ENCODE measurements at places on chromosomes 4 and X. TPM values are rescaled to one million over a fixed set of nuclear protein-coding genes. Genes with fewer than 3 reads are reported as not detected.

DNA sequence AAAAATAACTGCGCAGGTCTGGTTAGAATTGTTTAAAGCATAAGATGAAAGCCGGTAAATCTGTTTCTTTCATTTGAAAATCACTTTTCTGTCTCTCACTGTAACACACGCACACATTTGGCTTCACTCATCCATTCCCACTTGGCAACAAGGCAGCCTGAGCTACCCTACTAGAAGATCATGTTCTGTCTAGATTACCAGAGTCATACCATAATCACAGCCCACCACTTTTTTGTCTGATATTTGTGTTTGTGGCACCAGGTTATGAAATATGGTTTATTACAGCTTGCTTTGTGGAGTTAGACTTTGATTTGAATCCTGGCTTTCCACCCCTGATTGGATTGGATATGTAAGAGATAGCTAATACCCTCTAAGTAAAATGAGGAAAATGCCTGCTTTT lies 2.2 kb downstream of the USO1 start:
- DNase-seq, result no peak

GRCh38 chr4:105917171-105917685 lies 22.0 kb downstream of the NPNT start:
- DNase-seq, result no peak

DNA sequence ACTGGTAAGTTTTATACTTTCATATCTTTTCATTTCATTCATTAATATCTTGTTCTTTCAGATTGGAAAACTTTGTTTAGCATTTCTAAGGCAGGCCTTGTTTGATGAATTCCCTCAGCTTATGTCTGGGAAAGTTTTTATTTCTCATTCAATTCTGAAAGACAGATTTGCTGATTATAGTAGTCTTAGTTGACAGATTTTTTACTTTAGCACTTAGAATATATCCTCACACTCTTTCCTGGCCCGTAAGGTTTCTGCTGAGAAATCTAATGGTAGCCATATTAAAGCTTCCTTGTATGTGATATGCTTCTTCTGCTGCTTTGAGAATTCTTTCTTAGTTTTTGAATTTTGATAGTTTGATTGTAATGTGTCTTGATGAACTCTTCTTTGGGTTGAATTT lies 296.6 kb downstream of the CHIC1 start:
- no peak for DNase-seq

DNA sequence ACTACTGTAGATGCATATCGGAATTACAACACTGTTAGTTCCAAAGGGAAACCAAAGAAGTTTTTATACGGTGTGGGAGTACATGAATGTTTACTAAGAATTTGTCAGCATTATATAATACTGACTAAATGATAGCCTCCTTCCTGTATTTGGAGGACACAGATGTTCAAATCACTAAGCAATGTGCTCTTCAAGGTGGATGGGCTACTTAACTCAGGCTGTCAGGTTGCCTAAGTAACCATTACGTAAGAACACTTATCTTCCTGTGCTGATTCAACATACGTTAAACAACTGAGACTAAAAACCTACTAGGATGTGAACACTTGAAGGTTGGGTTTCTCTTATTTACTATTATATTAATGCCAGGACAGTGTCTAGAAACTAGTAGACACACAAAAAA lies 81.9 kb upstream of the HPGD start:
- peak; percentile 23 for DNase-seq

GRCh38 chr4:114041117-114041475 lies 61.6 kb upstream of the ARSJ start:
- no peak for DNase-seq

Gene FREM3
- not detected for total RNA-seq

DNA sequence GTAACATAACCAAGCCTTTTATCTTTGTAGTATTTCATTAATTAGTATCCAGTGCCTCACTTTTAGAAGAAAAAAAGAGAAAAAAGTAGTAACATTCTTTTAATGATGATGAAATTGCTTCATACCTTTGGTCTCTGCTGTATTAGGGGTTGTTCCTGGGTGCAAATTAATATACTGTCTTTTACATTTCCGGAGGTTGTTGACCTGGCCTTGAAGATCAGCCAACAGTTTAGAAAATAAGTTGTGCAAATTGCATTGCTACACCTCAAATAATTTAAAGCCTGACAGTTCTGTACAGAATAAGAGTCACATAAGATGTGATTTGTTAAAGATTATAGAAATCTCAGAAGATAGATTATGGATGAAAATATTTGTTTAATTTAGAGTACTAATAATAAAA lies 3.8 kb downstream of the NFKB1 start:
- no peak for DNase-seq

GRCh38 chr4:145786261-145786660 lies 106.3 kb downstream of the C4orf51 start:
- no peak for DNase-seq

DNA sequence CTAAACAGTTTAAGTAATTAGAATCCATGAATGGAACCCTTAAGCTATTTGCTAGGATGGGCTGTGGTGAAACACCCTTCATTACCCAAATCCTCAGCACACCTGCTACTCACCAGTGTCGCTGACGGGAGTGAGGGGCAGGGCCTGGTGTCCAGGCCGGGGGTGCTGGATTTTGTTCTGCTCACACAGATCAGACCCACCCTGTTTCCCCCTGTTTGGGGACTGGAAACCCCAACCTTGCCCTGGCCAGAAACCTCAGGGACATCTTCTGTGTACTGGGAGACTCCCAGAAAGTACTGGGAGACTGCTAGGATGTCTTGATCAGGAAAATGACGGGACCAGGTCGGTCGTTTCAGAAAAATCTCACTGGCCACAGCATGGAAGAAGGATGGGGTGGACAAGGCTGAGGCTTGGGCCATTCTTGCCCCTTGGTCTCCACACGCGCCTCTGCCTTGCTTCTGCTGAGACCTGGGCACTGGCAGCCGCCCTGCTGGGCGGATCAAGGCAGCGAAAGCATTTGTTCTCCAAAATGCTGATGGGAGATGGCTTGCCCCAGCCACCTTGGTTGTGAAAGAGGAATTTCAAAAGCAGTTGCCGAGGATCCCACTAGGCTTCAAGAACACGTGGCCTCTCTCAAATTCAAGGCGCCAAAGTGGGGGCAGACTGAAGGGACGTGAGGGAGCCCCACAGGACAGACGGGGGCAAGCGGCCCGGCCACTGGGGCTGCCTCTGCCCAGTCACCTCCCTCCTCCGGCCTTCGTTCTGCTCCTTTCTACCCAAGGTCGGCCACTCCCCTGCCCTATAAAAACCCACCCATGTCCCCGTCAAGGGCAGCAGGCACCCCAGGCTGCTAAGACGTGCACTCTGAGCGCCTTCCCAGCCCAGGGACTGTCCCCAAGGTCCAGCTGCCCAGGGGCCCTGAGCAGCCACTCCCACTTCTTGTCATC lies 23.5 kb upstream of the PDE6B start:
- DNase-seq, result no peak

Gene TDO2
- 0.64 TPM for total RNA-seq

DNA sequence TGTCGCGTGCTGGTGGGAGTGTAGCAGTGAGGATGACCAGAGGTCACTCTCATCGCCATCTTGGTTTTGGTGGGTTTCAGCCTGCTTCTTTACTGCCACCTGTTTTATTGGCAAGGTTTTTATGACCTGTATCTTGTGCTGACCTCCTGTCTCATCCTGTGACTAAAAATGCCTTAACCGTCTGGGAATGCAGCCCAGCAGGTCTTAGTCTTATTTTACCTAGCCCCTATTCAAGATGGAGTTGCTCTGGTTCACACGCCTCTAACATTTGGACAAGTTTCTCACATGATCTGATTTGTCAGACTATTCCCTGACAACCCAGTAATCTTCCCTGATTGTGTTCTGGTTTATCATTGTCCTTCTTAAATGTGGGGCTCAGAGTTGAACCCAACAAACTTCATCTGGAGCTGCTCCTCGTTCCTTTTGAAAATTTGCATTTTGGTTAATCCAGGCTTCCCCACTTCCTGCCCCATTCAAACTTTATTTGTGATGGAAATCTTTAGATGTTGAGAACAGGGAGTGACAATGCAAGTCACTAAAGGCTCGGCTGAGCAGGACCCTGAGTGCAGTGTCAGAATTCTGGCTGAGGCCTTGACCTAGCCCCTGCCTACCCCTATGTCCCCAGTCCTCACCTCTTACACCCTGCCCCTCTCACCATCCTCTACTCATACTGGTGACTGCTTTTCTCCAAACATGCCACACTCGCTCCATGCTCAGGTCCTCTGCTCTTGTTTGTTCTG lies 226.8 kb downstream of the STIM2 start:
- no peak for DNase-seq

Gene HOPX
- total RNA-seq, result 3.0 TPM

DNA sequence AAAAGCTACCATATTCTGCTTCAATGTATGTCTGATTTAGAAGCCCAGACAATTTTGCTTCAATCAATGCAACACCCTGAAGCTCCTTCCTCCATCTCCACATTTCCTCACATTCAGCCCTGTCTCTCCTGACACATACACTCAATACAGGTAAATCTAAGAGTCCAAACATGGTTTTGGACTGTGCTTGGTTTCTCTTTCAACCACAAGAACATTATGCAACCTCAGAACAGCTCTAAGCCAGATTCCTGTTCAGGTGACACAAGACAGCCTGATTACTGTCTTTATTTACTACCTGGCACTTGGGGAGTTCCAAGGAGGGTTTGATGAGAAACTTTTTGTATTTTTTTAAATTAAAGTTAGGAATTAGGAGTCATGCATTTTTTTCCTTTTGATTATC lies 307.5 kb upstream of the SLIT2 start:
- no peak for DNase-seq

DNA sequence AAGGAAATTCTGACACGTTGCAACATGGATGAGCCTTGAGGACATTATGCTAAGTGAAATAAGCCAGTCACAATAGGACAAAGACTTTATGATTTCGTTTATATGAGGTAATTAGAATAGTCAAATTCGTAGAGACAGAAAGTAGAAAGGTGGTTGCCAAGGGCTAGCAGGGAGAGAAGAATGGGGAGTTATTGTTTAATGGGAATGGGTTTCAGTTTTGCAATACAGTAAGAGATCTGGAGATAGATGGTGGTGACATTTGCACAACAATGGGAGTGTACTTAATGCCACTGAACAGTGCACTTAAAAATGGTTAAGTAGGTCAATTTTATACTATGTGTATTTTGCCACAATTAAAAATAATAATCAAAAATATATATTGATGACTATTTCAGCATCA lies 43.4 kb upstream of the TMEM154 start:
- no peak for DNase-seq

GRCh38 chr4:169398316-169398715 lies 127.6 kb upstream of the SH3RF1 start:
- DNase-seq, result no peak

Gene CSAG2
- total RNA-seq, result not detected

- no peak for DNase-seq
Observed at GRCh38 chrX:100340491-100341141, 69.5 kb downstream of the PCDH19 start.

Gene GRIA3
- not detected for total RNA-seq

DNA sequence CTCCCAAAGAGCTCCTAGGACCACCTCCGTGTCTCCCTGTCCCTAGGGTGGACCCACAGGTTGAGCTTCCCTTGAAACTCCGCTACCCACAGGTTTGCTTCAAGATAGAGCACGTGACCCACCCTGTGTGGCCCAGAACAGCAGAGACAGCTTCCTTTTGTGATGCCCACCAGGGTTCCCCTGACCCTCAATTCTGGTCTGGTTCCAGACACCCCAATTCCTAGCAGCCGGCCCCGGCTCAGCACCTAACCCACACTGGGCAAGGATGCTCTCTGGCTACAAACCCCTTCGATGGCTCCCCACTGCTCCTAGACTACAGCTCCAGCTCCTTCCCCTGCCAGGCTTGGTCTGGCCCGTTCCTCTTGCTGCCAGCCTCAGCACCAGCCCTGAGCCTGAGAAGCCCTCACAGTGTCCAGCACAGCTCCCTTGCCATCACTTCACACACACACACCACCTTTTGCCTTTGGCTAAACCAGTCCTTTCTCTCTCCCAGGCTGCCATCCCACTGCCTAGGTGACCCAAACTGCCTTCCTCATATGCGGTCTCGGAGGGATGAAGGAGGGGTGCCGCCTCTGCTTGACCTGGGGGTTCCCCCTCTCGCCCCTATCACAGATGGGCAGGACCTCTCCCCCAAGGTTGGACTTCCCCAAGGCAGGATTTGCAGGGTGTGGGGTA lies 6.2 kb downstream of the PNCK start:
- no peak for DNase-seq

- DNase-seq, result no peak
Observed at GRCh38 chr4:87749883-87750282, 49.5 kb upstream of the IBSP start.

DNA sequence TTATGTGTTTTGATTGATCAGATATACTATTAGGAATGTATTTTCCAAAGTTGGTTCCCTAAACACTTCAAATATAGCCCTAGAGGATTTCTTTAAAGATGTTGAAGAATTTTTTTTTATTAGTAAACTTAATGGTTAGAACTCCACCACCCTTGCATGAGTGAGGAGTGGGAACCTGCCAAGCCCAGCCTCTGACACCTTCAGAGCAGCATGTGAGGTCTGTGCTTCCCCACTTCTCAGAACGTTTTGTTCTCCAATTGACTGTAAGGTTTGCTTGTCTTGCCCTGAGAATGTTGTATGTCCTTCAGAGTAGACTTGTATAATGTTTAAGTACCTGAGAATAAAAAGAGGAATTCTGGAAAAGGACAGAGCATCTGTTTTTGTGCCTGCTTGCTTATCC lies 126.8 kb downstream of the DCLK2 start:
- DNase-seq, result no peak

- DNase-seq, result no peak
Observed at GRCh38 chr4:80196259-80196921, 913 bp upstream of the PRDM8 start.

GRCh38 chr4:154982187-154983047 lies 201.3 kb downstream of the RBM46 start:
- DNase-seq, result peak; percentile 69

- DNase-seq, result peak; percentile 81
Observed at GRCh38 chr4:139740531-139741041, 75.0 kb downstream of the MGST2 start.

- DNase-seq, result no peak
Observed at GRCh38 chrX:2969021-2969420, 37.3 kb upstream of the ARSH start.

- peak; percentile 9 for DNase-seq
Observed at GRCh38 chr4:87938746-87939145, 36.8 kb upstream of the SPP1 start.

- peak; percentile 23 for DNase-seq
Observed at GRCh38 chrX:64642482-64642881, 247.2 kb upstream of the MTMR8 start.

GRCh38 chr4:83599183-83599582 lies 63.3 kb downstream of the GPAT3 start:
- DNase-seq, result peak; percentile 46

Gene VEGFC
- not detected for total RNA-seq

Gene MSX1
- total RNA-seq, result 0.03 TPM

DNA sequence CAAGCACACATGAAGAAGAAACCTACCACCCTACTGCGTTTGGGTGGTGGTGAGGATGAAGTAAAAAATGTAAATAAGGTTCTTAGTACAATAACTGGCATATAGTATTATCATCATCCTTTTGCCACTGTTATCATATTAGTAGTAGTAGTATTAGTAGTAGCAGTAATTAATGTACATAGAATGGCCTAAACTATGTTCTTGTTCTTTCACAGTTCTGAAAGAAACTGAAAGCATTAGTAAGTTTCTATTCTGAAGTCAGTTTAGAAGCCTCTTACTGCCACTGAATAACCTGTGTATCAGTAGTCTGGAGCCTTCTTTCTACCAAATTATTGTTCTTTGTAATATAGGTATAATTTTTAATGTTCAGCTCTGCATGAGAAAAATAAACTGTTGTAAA lies 21.0 kb downstream of the COL4A6 start:
- DNase-seq, result no peak
